ENCODE measurements at places on chromosomes 13 and 19.
A peak's percentile ranks its signal among the peaks of the same experiment; 100 is the strongest.

DNA sequence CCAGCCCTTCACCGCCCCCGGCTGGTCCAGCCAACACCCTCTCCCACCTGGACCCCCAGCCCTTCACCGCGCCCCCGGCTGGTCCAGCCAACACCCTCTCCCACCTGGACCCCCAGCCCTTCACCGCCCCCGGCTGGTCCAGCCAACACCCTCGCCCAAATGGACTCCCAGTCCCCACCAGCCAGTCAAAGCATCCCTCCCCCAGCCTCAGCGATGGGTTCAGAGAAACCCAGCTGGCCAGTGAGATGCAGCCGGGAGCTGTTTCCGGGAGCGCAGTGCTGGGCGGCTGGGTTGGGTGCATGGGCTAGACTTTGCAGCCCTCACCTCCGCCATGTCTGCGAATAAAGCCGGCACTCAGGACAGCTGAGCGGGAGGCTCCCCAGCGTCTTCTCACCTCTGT is 6.5 kb upstream of the CDC34 start:
- no peaks in the 10 kb centered on the region for H3K36me3 ChIP-seq
- no peak overlapping the region for H3K4me3 ChIP-seq
- H3K4me1 ChIP-seq, result peaks cover 9% of the 10 kb centered on the region
- H3K27me3 ChIP-seq, result no peaks in the 10 kb centered on the region
- no peak overlapping the region for H3K27ac ChIP-seq

GRCh38 chr19:482186-483041 is 13.9 kb upstream of the MADCAM1 start:
- H3K36me3 ChIP-seq, result no peaks in the 10 kb centered on the region
- DNase-seq, result no peak
- no peaks in the 10 kb centered on the region for H3K27me3 ChIP-seq
- peaks cover 5% of the 10 kb centered on the region for H3K4me1 ChIP-seq
- no peak overlapping the region for H3K4me3 ChIP-seq

DNA sequence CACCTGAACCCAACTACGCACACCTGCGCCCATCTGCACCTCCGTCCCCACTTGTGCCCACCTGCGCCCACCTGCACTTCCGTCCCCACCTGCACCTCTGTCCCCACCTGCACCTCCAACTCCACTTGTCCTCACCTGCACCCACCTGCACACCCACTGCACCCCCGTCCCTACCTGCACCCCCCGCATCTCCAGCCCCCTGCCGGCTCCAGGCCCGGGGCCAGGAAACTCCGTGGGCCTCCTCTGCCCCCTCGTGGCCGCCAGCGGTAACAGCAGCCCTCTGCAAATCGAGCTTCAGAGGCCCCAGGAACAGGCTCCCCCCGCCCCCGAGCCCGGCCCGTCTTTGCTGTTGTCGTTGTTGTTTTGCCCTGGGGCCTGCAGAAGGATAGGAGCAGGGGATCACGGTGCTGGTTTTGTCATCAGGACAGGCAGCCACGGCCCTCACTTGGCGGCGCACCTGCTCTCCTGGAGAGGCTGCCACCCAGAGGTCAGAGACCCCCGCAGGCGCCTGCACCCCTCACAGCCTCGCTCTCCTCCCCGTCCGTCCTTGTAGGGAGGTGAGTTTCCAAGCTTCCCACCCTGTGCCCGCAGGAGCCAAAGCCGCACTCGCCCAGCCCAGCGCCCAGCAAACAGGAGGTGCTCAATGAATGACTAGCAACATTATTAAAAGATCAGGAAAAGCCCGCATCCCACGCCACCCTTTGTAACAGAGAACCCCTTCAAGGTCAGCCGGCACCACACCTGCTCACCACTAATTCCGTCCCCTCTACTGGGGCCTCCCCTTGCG is 65.4 kb downstream of the GNG7 start:
- peak; percentile 54 for DNase-seq
- no peaks in the 10 kb centered on the region for H3K36me3 ChIP-seq
- H3K27ac ChIP-seq, result no peak overlapping the region

- H3K27me3 ChIP-seq, result peaks cover 76% of the 10 kb centered on the region
- no peaks in the 10 kb centered on the region for H3K36me3 ChIP-seq
- H3K4me3 ChIP-seq, result no peak overlapping the region
- no peak for DNase-seq
- H3K27ac ChIP-seq, result no peak overlapping the region
- no peaks in the 10 kb centered on the region for H3K4me1 ChIP-seq
Measured at GRCh38 chr19:30202060-30202600, 170.1 kb upstream of the ZNF536 start.

DNA sequence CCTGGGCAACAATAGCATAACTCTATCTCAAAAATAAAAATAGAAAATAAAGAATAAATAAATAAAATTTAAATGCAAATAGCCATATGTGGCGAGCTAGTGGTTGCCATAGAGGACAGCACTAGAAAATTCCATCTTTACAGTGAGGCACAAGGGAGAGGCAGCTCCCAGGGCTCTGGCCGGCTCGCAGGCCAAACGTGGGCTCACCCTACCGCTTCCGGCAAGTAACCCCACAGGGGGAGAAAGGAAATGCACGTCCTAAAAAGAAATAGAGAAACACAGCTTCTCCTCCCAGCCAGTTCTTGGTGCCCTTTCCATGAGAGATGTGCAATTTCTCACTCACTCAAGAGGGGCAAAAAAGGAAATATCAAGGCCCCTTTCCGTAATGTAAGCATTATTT is 12.4 kb upstream of the GRWD1 start:
- H3K27me3 ChIP-seq, result no peaks in the 10 kb centered on the region
- H3K4me1 ChIP-seq, result no peaks in the 10 kb centered on the region
- H3K4me3 ChIP-seq, result no peak overlapping the region
- no peak for DNase-seq
- H3K27ac ChIP-seq, result no peak overlapping the region

GRCh38 chr13:74867460-74867859 is 614.5 kb downstream of the TBC1D4 start:
- H3K36me3 ChIP-seq, result no peaks in the 10 kb centered on the region
- H3K4me1 ChIP-seq, result no peaks in the 10 kb centered on the region
- no peak overlapping the region for H3K4me3 ChIP-seq
- H3K27me3 ChIP-seq, result no peaks in the 10 kb centered on the region
- H3K27ac ChIP-seq, result no peak overlapping the region

DNA sequence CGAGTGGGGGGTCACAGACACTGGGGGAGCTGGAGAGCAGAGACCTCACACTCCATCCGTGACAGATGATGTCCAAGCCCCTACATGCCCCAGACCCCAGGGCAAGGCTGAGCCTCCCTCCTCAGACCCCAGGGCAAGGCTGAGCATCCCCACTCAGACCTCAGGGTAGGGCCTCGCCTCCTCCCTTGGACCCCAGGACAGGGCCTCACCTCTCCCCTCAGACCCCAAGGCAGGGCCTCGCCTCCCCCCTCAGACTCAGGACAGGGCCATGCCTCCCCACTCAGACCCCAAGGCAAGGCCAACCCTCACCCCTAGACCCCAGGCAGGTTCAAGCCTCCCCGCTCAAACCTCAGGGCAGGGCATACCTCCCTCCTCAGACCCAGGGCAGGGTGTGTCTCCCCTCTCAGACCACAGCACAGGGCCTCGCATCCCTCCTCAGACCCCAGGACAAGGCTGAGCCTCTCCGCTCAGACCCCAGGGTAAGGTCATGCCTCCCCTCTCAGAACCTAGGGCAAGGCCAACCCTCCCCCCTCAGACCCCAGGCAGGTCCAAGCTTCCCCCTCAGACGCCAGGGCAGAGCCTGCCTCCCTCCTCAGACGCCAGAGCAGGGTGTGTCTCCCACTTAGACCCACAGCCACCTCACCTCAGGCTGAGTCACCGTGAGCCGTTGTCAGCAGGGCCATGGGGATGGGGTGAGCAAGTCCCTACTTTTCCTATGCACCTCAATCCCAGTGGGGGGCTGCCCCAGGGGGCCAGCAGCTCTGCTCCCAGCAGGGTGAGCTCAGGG is 1.7 kb upstream of the S1PR4 start:
- peak overlapping the region; percentile 24 for H3K4me3 ChIP-seq
- peak; percentile 75 for DNase-seq
- peaks cover 21% of the 10 kb centered on the region for H3K4me1 ChIP-seq
- no peaks in the 10 kb centered on the region for H3K27me3 ChIP-seq
- H3K27ac ChIP-seq, result peak overlapping the region; percentile 96

DNA sequence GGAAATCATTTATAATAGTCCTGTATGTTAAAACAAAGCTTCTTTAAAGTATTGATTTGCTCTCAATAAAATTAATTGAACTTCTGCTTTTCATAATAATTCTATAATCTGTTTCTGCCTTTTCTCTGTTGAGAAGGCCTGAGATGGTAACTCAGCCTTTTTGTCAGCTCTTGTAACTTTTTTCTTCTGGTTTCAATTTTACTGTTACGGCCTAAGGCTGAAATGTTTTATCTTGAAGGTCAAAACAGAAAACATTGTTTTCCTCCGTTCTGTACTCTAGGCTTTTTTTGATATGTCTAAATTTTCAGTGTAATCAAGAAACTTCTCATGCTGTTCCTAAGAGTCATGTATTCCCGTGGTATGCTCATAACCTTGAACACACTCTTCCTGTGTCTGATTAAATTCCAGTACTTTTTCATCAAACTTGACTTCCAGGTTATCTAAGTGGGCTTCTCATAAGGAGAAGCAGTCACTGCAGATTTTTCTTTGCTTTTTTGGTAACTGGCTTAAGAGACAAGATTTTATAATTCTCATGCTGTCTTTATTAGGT is 7.6 kb upstream of the NAXD start:
- H3K36me3 ChIP-seq, result no peaks in the 10 kb centered on the region
- no peaks in the 10 kb centered on the region for H3K27me3 ChIP-seq
- H3K4me3 ChIP-seq, result no peak overlapping the region
- peaks cover 23% of the 10 kb centered on the region for H3K4me1 ChIP-seq

DNA sequence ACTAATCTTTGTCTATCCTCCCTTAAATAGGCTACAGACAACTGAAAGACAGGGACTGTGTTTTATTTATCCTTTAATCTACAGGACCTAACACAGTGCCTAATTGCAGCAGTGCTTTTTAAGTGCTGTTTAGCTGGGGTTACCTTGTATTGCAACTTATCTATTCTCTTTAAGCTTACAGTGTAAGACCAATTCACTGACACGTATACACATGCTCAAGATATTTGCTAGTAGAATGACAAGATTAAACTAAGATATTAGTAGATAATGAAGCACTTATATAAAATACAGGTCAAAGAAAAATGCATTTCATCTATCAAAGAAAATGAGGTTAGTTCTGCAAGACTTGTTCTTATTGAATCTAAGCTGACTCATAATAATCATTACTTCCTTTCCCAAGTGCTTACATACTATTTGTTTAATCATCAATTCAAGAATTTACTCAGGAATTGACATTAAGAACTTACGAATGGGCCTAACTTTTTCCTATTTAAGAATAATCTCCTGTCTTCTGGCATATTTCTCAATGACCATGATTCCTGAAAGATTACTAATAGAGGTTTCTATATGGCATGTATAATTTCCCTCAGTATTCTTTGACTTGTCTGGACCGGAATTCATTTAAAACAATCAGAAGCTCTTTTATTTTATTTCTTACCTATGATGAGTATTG is 75.8 kb upstream of the MAB21L1 start:
- H3K4me3 ChIP-seq, result no peak overlapping the region
- peak overlapping the region; percentile 49 for H3K27ac ChIP-seq
- peaks cover 26% of the 10 kb centered on the region for H3K4me1 ChIP-seq
- H3K27me3 ChIP-seq, result no peaks in the 10 kb centered on the region

GRCh38 chr19:55299991-55300390 is 16.2 kb downstream of the BRSK1 start:
- no peaks in the 10 kb centered on the region for H3K27me3 ChIP-seq
- H3K36me3 ChIP-seq, result no peaks in the 10 kb centered on the region
- DNase-seq, result no peak
- H3K4me3 ChIP-seq, result no peak overlapping the region

- no peak for DNase-seq
- no peaks in the 10 kb centered on the region for H3K27me3 ChIP-seq
- peaks cover 11% of the 10 kb centered on the region for H3K36me3 ChIP-seq
Measured at GRCh38 chr19:53521373-53522202, 16.4 kb upstream of the ZNF331 start.

- DNase-seq, result no peak
- no peaks in the 10 kb centered on the region for H3K27me3 ChIP-seq
- H3K36me3 ChIP-seq, result no peaks in the 10 kb centered on the region
- peak overlapping the region; percentile 96 for H3K27ac ChIP-seq
- H3K4me3 ChIP-seq, result no peak overlapping the region
Measured at GRCh38 chr13:34153428-34154180, 335.7 kb downstream of the RFC3 start.

DNA sequence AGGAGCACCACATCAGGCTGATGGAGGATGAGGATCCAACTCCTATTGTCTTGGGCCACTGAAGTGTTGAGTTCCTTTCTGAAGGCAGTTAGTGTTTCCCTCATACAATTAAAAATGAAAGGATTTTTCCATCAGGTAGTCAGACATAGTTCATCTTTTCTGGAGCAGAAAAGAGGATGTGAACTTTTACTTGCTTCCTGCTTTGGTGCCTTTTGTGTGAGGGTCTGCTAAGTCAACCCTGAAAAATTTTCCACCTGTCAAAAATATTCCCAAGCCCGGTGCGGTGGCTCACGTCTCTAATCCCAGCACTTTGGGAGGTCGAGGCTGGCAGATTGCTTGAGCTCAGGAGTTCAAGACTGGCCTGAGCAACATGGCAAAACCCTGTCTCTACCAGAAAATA is 43.9 kb downstream of the RGCC start:
- no peak overlapping the region for H3K27ac ChIP-seq
- H3K4me3 ChIP-seq, result no peak overlapping the region
- no peaks in the 10 kb centered on the region for H3K4me1 ChIP-seq
- H3K27me3 ChIP-seq, result no peaks in the 10 kb centered on the region
- DNase-seq, result no peak

GRCh38 chr19:30718707-30719106 is 346.5 kb downstream of the ZNF536 start:
- H3K4me3 ChIP-seq, result no peak overlapping the region
- peaks cover 62% of the 10 kb centered on the region for H3K27me3 ChIP-seq
- no peaks in the 10 kb centered on the region for H3K36me3 ChIP-seq
- no peak for DNase-seq

GRCh38 chr13:21100994-21101757 is 39.8 kb upstream of the LATS2 start:
- DNase-seq, result no peak
- H3K4me1 ChIP-seq, result no peaks in the 10 kb centered on the region
- no peak overlapping the region for H3K27ac ChIP-seq
- no peaks in the 10 kb centered on the region for H3K36me3 ChIP-seq

- H3K4me3 ChIP-seq, result no peak overlapping the region
- no peaks in the 10 kb centered on the region for H3K27me3 ChIP-seq
- H3K36me3 ChIP-seq, result no peaks in the 10 kb centered on the region
- no peaks in the 10 kb centered on the region for H3K4me1 ChIP-seq
- no peak for DNase-seq
- no peak overlapping the region for H3K27ac ChIP-seq
Measured at GRCh38 chr13:72590091-72590740, 137.2 kb downstream of the MZT1 start.

DNA sequence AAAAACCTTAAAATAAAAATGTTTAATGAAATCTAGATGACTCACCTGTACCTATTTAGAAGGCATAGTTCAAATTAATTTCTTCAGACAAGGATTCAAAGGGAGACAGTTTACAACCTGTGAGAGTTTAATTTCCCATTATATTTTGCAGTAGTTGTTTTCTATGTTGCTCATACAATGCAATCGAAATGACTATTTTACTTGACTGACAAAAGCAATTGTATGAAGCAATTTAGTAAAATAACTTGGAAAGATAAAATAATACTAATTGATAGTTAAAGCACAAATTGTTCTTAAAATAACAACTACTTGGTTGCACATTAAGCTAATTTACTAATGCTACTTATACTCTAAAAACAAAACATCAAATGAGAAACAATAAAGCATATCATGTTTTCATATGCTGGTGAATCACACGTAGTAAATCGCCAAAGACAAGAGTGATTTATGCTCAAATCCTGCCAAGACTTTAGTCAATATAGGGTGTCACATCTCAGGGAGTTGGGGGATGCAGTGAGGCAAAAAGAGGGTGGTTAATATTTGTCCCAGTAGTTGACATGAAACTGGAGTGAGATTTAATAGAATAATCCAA is 6.4 kb downstream of the DACH1 start:
- no peak overlapping the region for H3K27ac ChIP-seq
- no peak for DNase-seq
- H3K4me1 ChIP-seq, result no peaks in the 10 kb centered on the region
- H3K36me3 ChIP-seq, result no peaks in the 10 kb centered on the region

All from PC-9 (cell line).